Glutamatergic neuron (in vitro differentiated cells): ENCODE measurements at places on chromosomes 1 and 21.
A peak's percentile ranks its signal among the peaks of the same experiment; 100 is the strongest.

DNA sequence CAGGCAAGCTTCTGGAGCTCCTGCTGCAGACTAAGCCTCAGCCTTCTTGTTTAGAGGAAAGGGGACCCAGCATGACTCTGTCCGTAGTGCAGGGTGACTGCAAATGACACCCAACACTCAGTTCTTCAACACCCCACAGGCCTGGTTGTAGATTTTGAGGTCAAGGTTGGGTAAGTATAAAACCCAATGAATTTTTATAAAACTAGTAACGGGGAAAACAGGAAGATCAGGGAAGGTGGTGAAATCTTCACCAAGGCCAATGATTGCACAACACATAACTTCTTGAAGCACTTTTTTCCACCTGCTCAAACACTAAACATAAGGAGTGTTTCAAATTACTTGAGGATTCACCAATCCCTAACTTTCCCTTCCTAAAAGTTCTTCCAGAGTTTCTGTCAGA is 89.4 kb upstream of the JAK1 start:
- no peak for DNase-seq

DNA sequence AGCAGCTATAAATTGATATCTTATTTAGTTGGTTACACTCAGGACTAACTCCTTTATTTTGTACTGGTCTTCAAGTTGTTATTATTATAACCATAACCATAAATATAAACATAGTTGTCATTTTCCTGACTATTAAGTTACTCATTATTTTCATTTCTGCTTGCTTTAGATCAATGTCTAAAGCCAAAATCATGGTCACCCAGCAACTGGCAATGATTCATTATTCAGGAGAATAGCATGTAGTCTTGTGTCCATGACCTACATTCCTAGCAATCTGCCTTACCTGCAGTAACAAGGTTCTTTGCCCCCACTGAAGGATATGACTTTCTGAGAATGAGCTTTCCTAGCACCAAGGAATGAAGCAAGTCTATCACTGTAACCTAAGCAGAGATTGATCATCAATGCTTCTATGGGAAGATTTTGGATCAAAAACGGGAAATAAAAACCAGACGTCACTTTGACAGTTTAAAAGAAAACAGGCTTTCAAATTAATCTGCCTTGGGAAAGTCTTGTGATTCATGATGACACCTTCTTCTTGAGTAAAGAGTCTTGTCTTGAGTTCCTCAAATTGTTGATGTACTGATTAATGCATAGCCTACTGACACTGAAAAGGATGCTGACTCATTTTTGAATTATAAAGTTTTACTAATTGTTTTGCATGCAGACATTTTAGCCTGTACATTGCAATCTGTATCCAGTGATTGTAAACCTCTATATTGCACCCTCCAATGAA is 203.3 kb upstream of the IVNS1ABP start:
- DNase-seq: no peak

- no peak for DNase-seq
Observed at GRCh38 chr21:34166468-34166867, 93.1 kb downstream of the MRPS6 start.

GRCh38 chr1:29362764-29363163 is 126.4 kb downstream of the PTPRU start:
- no peak for DNase-seq

- no peak for DNase-seq
Observed at GRCh38 chr1:115867216-115867615, 26.3 kb upstream of the NHLH2 start.

DNA sequence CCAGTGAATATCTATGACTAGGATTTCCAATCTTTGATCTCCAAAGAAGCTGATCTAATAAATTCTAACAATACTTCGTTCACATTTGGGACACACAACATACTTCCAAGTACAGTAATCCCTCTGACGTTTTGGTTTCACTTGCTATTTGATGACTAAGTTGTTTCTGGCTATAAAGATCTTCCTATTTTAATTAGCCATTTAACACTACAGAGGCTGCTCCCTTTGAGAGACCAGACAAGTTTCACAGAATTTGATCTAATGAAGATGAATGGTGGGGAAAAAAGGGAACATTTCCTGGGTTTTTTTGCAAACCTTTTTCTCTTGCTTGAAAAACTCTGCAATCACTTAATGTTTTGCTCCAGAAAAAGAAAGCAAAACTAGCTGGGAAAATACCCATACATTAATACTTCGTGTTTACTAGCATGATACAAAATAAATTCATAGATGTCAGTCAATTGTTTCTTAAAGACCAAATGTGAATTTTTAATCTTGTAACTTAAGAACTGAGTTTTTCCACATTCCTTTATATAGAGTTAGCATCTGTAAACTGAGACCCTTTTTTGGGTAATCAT is 28.0 kb upstream of the GLIS1 start:
- DNase-seq: no peak

DNA sequence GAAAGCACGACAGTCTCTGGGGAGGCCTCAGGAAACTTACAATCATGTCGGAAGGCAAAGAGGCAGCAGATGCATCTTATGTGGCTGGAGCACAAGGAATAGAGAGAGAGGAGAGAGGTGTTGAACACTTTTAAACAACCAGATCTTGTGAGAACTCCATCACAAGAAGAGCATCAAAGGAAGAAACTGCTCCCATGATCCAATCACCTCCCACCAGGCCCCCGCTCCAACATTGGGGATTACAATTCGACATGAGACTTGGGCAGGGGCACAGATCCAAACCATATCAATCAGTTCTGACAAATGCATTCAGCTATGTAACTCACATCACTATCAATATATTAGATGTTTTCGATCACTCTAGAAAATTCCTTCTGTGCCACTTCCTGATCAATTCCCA is 37.6 kb downstream of the ETS2 start:
- no peak for DNase-seq

DNA sequence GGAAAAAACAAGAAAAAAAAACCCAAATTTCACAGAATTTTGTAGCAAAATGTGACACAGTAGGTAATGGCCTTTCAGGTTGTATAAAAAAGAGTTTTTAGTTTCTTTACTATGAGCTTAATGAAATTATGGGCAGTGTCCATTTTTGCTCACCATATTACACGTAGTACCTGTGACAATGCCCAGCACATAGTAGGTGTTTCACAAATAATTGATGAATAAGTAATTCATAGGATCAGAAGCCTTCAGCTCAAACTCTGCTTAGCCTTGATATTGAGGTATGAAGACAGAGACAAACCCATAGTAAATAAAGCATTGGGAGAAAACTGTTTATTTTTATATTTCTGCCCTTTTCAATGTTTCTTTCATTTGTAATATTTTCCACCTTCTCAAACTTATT is 97.2 kb downstream of the LHX9 start:
- DNase-seq: no peak

DNA sequence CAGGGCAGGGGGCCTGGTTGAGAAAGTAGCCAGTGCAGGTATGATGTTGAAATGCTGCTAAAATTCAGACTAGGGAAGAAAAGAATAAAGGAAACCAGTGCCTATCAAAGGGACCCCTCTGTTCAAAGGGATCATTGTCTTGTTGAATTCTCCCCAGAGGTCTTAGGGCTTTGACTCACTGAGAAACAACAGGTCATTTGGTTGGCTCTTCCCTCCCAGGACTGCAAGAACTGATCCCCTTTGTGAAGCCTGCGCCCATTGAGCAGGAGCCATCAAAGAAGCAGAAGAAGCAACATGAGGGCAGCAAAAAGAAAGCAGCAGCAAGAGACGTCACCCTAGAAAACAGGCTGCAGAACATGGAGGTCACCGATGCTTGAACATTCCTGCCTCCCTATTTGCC is 11.8 kb upstream of the CELSR2 start:
- no peak for DNase-seq

DNA sequence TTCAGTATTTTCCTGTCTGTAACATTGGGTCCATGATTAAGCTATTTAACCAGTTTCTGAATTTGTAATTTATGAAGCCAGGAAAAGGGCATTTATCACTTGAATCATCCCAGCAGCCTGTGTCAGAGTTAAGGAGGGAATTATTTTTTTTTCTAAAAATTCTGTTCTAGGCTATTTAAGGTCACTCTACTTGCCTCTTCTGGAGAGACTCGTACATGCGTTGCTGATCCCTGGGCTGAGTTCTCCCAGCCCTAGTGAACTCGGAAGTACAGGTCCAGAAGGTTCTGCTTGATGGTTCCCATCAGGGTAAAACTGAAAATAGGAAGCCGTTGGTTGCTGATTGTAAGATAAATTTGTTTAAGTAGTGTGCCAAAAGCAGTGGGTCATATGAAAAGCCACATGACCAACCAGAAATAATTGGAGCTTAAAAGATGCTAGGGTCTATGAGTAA is 90.7 kb downstream of the GPR88 start:
- DNase-seq: no peak

GRCh38 chr1:24705260-24706073 is 39.8 kb upstream of the CLIC4 start:
- DNase-seq: peak; percentile 68

DNA sequence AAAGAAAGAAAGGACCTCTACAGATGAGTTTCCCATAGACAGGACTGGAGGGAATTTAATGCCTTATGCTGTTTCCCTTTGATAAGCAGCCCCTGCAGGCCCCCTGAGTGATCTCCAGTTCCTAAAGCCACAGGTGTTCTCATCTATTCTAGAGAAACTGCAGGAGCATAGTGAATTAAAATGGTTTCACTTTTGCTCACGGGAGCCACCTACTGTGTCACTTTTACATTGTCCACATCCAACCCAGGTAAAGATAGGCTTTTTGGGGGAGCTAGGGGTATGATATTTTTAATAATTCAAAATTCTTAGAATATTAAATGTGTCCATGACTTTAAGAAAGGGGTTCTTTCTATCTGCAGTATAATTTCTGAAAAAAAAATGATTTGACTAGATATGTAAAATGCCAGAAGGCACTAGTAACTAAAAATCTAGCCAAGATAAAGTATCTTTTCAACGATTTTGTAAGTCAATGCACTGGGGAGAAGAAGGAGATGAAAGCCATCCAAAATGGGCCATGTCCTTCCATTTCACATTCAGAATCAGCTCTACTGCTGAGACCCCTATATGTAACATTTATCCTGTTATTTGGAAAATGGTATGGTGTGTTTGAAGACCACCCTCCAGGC is 267.3 kb upstream of the DUSP10 start:
- no peak for DNase-seq

DNA sequence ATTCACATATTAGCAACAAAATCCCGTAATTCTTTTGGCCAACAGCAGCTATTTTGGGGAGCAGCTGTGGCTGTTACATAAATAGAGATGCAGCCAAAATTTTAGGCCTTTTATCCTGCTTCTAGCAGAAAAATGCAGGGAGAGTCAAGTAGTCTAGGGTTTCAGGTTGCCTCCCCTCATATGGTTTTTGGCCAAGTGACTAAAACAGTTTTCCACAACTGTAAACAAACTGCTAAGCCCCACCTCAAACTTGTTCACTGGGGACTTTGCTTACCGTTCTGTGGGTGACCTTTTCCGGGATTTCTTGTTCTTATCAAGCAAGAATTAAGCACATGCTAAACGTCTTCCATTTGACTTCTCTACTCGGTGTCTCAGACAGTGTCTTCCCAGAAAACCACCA is 133.4 kb downstream of the EDEM3 start:
- no peak for DNase-seq

DNA sequence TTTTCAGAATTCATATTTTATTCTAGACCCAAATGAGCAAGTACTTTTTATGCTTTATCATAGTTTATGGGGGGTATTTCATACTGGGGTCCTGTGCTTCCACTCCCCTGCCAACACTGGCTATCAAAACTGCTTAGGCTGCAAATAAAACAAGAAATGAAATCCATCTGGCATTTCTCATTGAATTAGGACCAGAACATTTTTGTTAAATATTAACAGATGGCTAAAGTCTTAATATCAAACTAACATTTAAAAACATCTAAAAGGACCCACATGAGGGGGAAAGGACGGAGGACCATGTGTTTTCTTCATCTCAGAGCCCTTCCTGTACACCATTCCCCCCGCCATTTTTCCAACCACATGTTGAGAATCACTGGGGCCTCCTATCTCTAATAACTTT is 167.5 kb upstream of the C1orf105 start:
- no peak for DNase-seq

DNA sequence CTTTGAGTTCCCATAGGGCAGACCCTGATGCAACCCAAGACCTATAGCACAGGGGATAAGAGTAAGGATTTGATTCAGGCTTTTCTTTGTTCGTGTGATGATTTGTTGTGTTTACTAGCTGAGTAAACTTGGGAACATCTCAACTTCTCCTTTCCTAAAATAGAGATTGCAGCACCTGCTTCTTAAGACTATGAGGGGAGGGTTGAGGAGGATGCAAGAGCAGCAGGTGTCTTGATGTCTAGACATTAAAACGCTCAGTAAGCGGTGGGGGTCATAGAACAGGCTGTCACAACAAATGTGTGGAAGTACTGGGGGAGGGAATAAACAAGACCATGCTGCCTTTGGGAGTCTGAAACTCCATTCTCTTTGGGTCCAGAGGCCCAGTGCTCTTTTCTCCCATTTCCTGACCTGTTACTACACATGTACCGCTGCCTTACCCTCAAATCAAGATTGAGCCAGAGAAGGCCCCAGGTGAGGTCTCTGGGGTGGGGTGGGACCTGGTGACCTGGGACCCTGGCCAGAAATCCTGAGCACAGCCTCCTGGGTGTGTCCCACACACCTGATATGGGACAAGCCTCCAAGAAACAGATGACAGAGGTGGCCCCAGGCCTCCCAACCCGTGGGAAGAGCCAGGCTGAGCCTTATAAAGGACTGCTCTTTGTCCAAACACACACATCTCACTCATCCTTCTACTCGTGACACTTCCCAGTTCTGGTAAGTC is at the start of gene S100A7A:
S100A7A (plus strand) TSS at position 671 of the 721 bp plus-strand sequence. CDS start 1,563 bp downstream, outside the sequence.
- DNase-seq: no peak

DNA sequence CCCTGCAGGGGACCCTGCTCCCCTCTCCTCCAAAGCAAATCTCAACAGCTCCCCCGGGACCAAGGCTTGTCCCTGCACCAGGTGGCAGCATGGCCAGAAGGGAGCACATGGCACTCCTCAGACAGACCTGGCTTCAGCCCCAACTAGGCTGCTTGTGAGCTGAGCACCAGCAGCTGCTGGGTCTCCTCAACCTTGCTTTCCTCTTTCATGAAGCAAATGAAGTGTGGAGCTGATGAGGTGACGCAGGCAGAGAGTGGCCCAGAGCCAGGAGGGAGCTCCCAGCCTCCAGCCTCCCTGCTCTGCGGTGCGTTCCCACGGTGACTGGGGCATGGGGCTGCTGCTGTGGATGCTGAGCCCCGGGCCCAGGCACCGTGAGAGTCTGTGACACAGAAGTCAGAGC is 34.0 kb downstream of the MEGF6 start:
- DNase-seq: no peak

GRCh38 chr1:228394571-228395394 is 11.9 kb downstream of the TRIM11 start:
- DNase-seq: no peak

- DNase-seq: no peak
Observed at GRCh38 chr1:9238134-9238533, 3.6 kb downstream of the H6PD start.
